Hair follicle dermal papilla cell (primary cell): ENCODE measurements at places on chromosomes 16 and 17. TPM values are rescaled to one million over a fixed set of nuclear protein-coding genes. Genes with fewer than 3 reads are reported as not detected.

TBC1D26 gene
- total RNA-seq = under 0.01 TPM in 1 of 2 replicates, not detected in the other

PLSCR3 gene
- 26.6 and 29.9 TPM in 2 replicates for total RNA-seq

VAT1 gene
- total RNA-seq = 357 and 482 TPM in 2 replicates

CDYL2 gene
- 7.4 and 13.0 TPM in 2 replicates for total RNA-seq

PFN1 gene
- 321 and 412 TPM in 2 replicates for total RNA-seq

SLC13A2 gene
- total RNA-seq = not detected in 2 replicates

CMTM2 gene
- total RNA-seq = not detected in 2 replicates

CDH3 gene
- 1.1 and 1.3 TPM in 2 replicates for total RNA-seq

TNFRSF17 gene
- not detected in 2 replicates for total RNA-seq

SNX20 gene
- not detected in 2 replicates for total RNA-seq
